Naive thymus-derived CD4-positive, alpha-beta T cell (primary cell): ENCODE measurements at places on chromosomes 4 and X.

DNA sequence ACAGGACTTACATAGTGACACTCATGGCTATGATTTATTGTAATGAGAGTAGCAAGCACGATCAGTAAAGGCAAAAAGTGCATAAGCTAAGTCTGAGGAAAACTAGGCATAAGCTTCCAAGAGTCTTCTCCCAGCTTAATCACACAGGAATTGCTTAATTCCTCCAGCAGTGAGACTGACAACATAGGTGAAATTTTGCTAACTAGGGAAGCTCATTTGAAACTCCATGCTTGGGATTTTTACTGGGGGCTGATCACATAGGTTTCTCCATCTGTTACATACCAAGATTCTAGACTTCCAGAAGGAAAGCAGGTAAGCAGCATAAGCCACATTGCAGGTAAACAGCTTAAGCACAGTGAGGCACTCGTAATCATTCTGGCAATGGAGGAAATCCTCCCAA lies 71.8 kb upstream of the FHDC1 start:
- H3K4me1 ChIP-seq = no peaks in the 10 kb centered on the region
- no peak overlapping the region for H3K27ac ChIP-seq
- no peaks in the 10 kb centered on the region for H3K36me3 ChIP-seq
- no peaks in the 10 kb centered on the region for H3K27me3 ChIP-seq
- DNase-seq = no peak

- H3K27ac ChIP-seq = no peak overlapping the region
- no peak for DNase-seq
- no peaks in the 10 kb centered on the region for H3K4me1 ChIP-seq
- peaks cover 7% of the 10 kb centered on the region for H3K36me3 ChIP-seq
Measured at GRCh38 chr4:27011401-27011800, 150.8 kb downstream of the STIM2 start.

GRCh38 chrX:2984342-2984741 lies 22.0 kb upstream of the ARSH start:
- no peak overlapping the region for H3K27ac ChIP-seq
- no peaks in the 10 kb centered on the region for H3K36me3 ChIP-seq
- H3K4me1 ChIP-seq = no peaks in the 10 kb centered on the region
- H3K4me3 ChIP-seq = no peak overlapping the region
- DNase-seq = no peak
- no peaks in the 10 kb centered on the region for H3K27me3 ChIP-seq

GRCh38 chr4:116015549-116015948 lies 902.1 kb upstream of the NDST4 start:
- H3K4me1 ChIP-seq = no peaks in the 10 kb centered on the region
- DNase-seq = no peak
- H3K27me3 ChIP-seq = no peaks in the 10 kb centered on the region
- no peak overlapping the region for H3K27ac ChIP-seq
- H3K36me3 ChIP-seq = no peaks in the 10 kb centered on the region
